ENCODE measurements at places on chromosomes 6 and 20.

GRCh38 chr20:889932-890463 is 26.1 kb downstream of the ANGPT4 start:
- DNase-seq: no peak

DNA sequence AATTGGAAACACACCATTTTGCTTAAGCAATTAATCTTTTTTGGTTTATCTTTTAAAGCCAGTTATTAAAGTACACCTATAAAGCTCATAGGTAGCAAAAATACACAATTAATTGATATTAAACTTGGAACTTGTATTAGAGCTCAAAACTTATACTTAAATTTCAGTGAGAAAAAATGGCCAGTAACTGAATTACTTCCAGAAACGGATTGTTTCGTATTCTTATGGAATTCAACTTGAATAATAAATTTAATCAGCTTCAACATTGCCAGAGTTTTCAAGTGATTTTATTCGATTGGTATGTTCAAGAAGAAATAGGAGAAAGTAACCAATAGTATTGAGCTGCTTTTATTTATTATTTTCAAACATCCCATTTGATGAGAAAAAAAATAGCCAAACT is 112.7 kb upstream of the PDE10A start:
- no peak for DNase-seq

DNA sequence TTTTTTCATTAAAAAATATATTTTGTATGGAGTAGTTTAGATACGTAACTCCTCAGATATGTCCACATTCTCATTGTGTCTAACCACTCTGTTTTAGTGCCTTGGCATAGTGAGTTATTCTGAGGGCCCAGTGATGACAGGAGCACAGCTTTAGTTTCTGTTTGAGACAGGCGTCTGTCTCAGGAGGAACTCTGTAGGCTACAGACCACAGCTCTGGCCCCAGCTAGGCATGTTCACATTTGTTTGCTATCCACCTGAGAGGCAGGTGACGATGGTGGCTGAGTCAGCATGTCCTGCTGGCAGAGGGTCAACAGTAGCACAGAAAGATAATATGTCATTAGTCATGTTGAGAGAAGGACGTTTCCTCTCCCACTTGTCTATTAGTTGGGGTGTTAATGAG is 16.3 kb downstream of the LRRC1 start:
- DNase-seq: peak; percentile 59

DNA sequence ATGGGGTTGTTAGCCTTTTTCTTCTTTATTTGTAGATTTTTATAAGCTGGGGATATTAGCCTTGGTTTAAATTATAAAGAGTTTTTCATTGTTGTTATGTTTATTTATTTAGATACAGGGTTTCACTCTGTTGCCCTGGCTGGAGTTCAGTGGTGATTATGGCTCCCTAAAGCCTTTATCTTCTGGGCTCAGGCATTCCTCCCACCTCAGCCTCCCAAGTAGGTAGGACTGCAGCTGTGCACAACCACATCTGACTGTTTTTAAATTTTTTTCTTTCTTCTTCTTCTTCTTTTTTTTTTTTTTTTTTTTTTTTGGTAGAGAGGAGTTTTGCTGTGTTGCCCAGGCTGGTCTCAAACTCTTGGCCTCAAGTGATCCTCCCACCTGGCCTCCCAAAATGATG is 80.9 kb downstream of the UBE3D start:
- no peak for DNase-seq

- DNase-seq: no peak
These were observed 10.1 kb downstream of the CDC5L start for GRCh38 chr6:44397424-44398164.

DNA sequence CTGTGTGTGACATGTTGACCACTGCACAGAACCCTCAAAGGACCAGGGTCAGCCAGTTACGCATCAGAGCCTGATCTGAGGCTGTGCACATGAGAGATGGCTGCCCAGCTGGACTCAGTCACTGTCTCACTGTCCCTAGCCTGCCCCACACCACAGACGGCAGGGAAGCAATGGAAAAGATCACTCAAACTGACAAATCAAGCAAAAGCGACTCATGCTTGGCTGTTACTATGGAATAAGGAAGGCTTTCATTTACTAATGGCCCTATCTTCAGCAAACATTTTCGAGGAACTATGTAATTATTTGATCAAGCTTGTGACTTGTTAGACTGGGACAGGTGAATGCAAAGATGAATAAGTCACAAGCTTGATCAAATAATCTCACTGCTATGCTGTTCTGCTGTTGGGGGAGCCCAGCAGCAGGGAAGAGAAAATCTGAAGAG is 137.0 kb downstream of the SLC23A2 start:
- no peak for DNase-seq

DNA sequence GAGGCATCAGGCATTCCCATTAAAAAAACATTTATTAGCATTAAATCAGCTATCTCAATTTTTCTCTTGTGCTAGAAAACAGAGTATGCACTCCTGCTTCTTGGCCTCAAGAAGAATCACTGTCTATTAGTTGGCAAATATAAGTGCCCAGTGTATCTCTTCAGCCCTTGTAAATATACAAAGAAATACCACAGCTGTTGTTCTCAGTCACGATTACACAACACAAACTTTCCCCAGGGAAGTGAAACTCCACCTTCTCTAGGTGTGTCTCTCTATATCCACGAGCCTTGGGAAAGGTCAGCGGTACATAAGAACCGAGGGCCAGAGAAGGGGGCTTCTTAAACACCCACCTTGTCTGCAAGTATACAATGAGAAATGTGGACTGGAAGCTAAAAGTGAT is 194.7 kb downstream of the PKHD1 start:
- DNase-seq: no peak

GRCh38 chr6:37710616-37711015 is 12.9 kb upstream of the MDGA1 start:
- no peak for DNase-seq

DNA sequence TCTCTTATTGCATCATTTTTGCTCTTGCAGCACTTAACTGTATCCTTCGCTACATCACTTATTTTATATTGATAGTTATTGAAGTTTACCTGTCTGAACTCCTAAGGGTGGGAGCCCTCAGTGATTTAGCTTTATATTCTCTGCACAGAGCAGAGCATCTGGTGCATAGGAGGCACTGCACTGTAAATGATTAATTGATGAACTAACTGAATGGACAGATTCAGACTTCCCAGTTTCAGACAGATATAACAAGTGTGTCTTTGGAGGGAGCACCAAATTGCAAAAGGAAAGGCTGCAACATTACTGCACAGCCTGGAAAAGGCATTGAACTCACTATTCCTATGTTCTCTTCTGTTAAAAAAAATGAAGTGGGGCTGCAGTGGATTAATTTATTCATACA is 160.3 kb downstream of the EDN1 start:
- no peak for DNase-seq

- DNase-seq: peak; percentile 91
These were observed at the start of gene VWA7 for GRCh38 chr6:31776989-31777666. Gene VWA7 (minus strand): TSS chr6:31777328. CDS start chr6:31776779, 549 bp downstream.

DNA sequence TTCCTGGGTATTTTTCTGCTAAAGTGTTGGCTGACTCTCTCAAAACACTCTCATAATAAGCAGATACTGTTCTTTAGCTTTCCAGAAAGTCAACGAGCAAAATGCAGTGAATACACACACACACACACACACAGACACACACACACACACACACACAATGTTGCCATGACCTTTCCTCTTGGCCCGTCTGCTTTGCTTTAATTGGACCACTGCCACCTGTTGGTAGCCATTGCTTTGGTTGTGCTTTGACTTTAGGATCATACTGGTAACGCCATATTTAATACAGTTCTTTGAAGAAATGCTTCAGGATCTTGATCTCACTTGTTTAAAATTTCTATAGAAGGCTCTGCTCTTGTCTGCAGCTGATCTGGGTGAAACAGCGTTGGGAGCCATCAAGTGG is 4.4 kb downstream of the FIG4 start:
- DNase-seq: no peak

GRCh38 chr20:48818481-48818987 is 9.3 kb downstream of the PREX1 start:
- no peak for DNase-seq

DNA sequence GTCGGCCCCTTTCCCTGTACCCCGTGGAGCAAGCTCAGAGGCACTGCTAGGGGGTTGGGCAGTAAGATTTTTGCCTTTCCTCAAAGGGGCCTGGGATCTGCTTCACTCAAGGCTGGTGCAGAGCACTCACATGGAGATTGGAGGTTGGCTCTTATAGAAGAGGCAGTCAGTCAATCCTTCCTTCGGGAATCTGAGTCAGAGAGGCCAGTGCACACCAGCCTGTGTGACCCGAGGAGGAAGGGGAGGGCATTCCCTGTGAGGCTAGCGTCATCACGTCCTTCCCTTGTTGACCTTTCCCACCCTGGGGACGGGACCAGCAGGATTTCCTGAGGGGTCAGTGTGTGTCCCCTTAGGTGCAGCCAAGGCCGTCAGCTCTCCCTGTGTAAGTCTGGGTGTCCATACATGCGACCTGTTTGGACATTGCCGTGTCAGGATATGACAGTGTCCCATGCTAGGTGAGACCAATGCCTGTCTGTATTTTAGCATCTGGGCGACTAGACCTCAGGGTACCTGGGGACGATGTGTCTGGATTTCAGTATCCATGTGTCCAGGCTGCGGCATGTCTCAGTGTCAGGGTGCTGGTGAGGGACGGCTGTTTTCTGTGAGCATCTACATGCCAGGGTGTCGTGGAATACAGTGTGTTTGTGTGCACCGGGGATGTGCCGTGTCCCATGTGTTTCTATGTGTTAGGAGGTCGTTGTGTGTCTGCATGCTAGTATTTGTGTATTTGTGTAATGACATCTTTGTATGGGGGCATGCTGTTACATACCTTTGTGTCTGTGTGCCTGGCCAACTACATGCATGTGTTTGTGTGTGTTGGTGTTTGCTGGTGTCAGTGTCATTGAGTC is 2.8 kb upstream of the ZNF512B start:
- peak; percentile 89 for DNase-seq
